H9 (cell line): ENCODE measurements at places on chromosomes 4 and X. TPM values are rescaled to one million over a fixed set of nuclear protein-coding genes. Genes with fewer than 3 reads are reported as not detected.

DNA sequence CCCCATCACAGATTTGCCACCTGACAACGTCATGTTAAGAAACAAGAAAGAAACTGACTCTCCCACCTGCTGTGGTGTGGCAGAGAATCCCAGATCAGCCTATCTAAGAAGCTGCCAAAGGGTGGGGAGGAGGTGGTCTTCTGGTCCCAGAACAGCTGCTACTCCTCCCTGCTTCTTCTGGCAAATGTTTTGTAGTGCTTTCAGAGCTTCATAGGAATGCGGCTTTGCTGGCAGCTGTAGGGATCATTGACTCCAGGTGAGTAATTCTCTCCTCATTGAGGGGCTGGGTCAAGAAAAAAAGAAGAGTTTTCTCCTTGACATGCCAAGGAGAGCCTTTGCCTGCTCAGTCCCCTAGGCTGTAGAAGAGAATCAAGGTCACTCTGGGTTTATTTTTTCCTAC, 23.3 kb downstream of the NRK start:
- DNase-seq: peak; percentile 20

DNA sequence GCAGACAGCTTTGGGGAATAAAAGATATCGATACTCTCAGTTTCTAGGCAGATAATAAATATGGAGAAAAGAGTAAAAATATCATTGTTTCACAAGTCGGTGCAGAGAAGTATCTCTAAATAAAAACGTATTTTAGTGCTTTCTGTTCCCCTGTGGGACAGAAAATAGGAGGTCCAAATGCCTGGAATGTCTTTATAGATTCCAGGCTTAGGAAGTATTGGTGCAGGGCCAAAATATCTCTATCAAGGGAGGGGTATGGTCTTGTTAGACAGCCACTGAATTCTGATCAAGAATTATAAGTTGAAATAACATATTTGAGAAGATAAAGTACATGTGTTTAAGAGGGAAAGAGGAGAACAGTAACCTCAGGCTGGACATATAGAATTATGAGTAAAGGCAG, 596.4 kb downstream of the PCDH18 start:
- DNase-seq: no peak

GRCh38 chrX:106168107-106168506, at the start of gene PWWP3B:
Gene PWWP3B (plus strand): TSS chrX:106168305. CDS start chrX:106205433, 37,128 bp downstream.
- DNase-seq: peak; percentile 62

GRCh38 chr4:54902271-54902670, 223.1 kb downstream of the KDR start:
- no peak for DNase-seq

DNA sequence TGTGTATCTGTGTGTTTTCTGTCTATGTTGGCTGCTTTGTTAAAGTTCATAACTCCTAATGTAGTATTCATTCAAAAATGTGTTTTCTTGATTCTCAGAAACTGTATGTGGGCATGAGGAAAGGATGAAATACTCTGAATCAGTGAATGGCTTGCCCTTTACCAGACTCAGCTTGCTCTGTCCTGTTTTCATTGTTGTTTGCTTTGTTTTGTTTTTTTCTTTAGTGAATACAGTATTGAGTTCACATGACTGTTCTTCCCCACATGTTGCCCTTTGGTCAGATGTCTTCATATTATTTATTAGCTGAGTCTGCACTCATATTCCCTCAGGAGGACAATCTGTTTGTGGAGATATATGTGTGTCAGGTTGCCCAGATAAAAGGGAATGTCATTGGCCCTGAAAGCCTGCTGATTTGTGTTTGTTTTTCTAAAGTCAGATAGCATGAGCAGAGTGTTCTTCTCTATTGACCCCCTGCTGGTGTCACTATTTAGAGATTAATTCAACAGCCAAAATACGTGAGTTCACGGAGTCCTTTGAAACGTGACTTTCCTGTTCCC, 1184.4 kb downstream of the RPA4 start:
- DNase-seq: no peak

The MEPE gene
- total RNA-seq: not detected in 2 replicates

DNA sequence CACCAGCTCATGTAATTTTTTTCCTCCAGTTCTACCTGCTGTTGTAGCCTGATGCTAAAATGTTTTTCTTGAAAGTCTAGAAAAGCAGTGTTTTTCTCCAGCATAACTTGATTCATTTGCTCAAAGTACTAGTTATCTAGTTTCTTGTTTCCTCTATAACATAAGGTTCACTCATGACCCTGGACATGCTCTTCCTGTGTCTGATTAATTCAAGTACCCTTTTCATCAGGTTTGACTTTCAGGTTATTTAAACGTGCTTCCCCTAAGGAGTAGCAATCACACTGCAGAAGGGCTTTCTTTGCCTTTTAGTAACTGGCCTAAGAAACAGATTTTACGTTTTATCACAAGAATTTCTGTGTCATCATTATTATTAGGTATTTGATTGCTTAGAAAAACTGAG, 66.8 kb upstream of the EGFL6 start:
- no peak for DNase-seq

- DNase-seq: no peak
Observed at GRCh38 chr4:74117024-74117534, 18.1 kb upstream of the CXCL2 start.

DNA sequence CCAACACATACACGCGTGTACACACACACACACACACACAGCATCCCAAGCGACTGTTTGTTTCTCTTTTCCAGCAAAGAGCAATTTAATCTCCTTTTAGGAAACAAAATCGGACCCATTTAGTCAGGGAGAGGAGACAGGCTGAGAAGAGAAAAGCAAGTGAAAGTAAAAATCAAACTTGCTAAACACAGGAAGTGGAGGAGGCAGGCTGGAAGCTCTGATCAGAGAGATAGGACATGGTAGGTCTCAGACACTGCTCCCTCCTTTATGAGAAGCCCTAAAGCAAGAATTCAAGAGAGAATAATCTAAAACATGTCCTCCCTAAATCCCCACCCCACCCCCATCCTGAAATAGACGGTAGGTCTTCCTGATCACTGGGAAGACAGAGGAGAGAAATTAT, 62.3 kb downstream of the GPC3 start:
- DNase-seq: no peak
